Aorta (tissue), 5 donors: ENCODE measurements at places on chromosomes 2 and 18. TPM values are rescaled to one million over a fixed set of nuclear protein-coding genes. Genes with fewer than 3 reads are reported as not detected.

The MC4R gene
- not detected for total RNA-seq

The NPHP1 gene
- total RNA-seq, result 3.9 TPM

The NEMP2 gene
- 8.0 TPM for total RNA-seq

The CHRND gene
- not detected for total RNA-seq

The NEU4 gene
- not detected for total RNA-seq

The RESP18 gene
- not detected for total RNA-seq

The CASP10 gene
- total RNA-seq, result 8.1 TPM

The MALL gene
- 32.8 TPM for total RNA-seq

GRCh38 chr2:198695879-198696278 lies 761.9 kb downstream of the SATB2 start:
- DNase-seq, result no peak
- H3K4me1 ChIP-seq, result no peaks in the 10 kb centered on the region
- no peaks in the 10 kb centered on the region for H3K27me3 ChIP-seq
- H3K27ac ChIP-seq, result no peak overlapping the region
- no peaks in the 10 kb centered on the region for H3K36me3 ChIP-seq

GRCh38 chr2:165535471-165535870 lies 66.0 kb downstream of the CSRNP3 start:
- no peaks in the 10 kb centered on the region for H3K27me3 ChIP-seq
- no peaks in the 10 kb centered on the region for H3K36me3 ChIP-seq
- no peak overlapping the region for H3K4me3 ChIP-seq

GRCh38 chr2:30161929-30162706 lies 15.3 kb downstream of the YPEL5 start:
- no peak overlapping the region for H3K27ac ChIP-seq
- no peak overlapping the region for H3K4me3 ChIP-seq
- no peak for DNase-seq

- no peaks in the 10 kb centered on the region for H3K27me3 ChIP-seq
- no peak overlapping the region for H3K27ac ChIP-seq
- H3K36me3 ChIP-seq, result no peaks in the 10 kb centered on the region
- no peak for DNase-seq
These were observed 1199.7 kb downstream of the CNTNAP5 start for GRCh38 chr2:125224830-125225229.

DNA sequence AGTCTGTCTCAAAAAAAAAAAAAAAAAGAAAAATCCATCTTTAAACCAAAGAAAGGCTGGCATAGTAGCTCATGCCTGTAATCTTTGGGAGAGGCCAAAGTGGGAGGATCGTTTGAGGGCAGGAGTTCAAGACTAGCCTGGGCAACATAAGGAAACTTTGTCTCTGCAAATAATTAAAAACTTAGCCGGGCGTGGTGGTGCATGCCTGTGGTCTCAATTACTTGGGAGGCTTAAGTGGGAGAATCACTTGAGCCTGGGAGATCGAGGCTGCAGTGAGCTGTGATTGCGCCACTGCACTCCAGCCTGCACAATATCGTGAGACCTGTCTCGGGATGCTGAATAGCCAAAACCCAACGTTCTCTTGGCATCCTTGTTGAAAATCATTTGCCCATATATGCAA lies 6.1 kb downstream of the CNOT11 start:
- H3K27me3 ChIP-seq, result no peaks in the 10 kb centered on the region
- no peak overlapping the region for H3K4me3 ChIP-seq
- no peaks in the 10 kb centered on the region for H3K4me1 ChIP-seq

DNA sequence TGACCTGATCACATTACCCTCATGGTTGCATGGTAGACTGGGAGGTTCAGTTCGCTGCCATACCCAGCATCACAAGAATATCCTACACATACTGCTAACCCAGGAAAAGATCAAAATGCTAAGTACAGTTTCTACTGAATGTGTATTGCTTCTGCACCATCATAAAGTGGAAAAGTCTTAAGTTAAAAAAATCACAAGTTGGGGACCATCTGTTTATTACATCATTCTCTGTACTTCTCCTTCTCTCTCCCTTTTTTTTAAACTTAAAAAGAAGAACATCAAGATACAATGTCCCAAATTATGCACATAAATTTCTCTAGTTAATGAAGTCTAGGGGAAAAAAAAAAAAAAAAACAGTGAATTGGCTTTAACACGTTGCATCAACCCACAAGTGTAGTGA lies 43.3 kb downstream of the NBAS start:
- H3K27ac ChIP-seq, result no peak overlapping the region
- no peaks in the 10 kb centered on the region for H3K4me1 ChIP-seq
- no peak for DNase-seq
- peaks cover 4% of the 10 kb centered on the region for H3K36me3 ChIP-seq
- H3K4me3 ChIP-seq, result no peak overlapping the region

DNA sequence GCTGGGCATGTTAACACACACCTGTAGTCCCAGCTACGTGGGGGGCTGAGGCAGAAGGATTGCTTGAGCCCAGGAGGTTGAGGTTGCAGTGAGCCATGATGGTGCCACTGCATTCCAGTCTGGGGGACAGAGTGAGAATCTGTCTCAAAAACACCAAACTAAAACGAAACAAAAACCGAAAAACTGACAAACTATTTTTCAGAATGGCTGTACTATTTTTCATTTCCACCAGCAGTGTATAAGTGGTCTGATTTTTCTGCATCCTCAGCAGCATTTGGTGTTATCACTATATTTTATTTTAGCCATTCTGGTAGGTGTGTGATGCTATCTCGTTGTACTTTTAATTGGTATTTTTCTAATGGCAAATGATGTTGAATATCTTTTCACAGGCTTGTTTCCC lies 95.2 kb downstream of the PDCL3 start:
- no peak overlapping the region for H3K27ac ChIP-seq
- H3K4me3 ChIP-seq, result no peak overlapping the region
- no peak for DNase-seq
- no peaks in the 10 kb centered on the region for H3K4me1 ChIP-seq
- H3K27me3 ChIP-seq, result no peaks in the 10 kb centered on the region

GRCh38 chr2:80830891-80831290 lies 526.3 kb upstream of the LRRTM1 start:
- DNase-seq, result no peak
- H3K4me1 ChIP-seq, result no peaks in the 10 kb centered on the region
- no peaks in the 10 kb centered on the region for H3K36me3 ChIP-seq
- H3K27ac ChIP-seq, result no peak overlapping the region

- no peaks in the 10 kb centered on the region for H3K27me3 ChIP-seq
- H3K27ac ChIP-seq, result no peak overlapping the region
- H3K4me1 ChIP-seq, result no peaks in the 10 kb centered on the region
- H3K4me3 ChIP-seq, result no peak overlapping the region
- DNase-seq, result no peak
These were observed 8.2 kb downstream of the DPP4 start for GRCh38 chr2:162065767-162066166.

DNA sequence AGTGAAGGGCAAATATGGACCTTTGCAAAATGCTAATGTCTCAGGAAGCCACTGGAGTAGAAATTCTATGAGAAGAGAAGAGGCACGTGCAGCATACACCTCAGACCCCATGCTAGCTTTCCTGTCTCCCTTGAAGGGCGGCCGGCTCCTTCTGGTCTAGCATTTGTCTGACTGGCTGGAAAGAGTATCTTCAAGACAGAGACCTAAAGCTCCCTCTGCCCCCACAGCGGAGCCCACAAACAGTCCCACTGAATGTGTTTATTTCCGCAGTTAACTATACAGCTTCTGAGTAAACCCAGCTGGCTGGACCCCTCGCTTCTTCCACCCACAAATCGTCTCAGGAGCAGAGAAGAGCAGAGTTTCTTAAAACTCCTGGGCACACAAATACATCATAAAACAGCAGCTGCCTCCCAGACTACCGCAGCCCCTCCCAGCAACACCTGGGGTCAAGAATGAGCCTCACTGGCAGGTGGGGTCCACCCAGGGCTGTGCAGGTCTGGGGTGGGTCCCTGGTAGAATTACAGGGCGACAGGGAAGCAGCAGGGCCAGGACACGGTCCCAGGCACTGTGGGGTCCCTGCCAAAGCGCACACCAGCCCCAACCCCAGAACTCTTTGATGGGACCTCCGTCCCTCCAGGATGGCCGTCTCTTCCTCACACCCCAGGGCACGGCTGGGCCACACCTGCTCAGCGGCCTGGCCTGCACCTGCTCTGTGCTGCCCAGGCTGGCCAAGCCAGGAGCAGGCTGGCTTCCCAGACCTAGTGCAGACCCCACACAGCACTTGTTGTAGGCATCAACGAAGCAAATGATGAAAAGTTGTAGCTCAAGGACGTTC lies 103.8 kb downstream of the PXDN start:
- no peaks in the 10 kb centered on the region for H3K4me1 ChIP-seq
- no peaks in the 10 kb centered on the region for H3K27me3 ChIP-seq
- H3K27ac ChIP-seq, result no peak overlapping the region
- DNase-seq, result peak; percentile 37
- H3K36me3 ChIP-seq, result no peaks in the 10 kb centered on the region

GRCh38 chr2:135620198-135620597 lies 88.9 kb downstream of the R3HDM1 start:
- DNase-seq, result no peak
- no peak overlapping the region for H3K27ac ChIP-seq
- H3K4me3 ChIP-seq, result no peak overlapping the region
- no peaks in the 10 kb centered on the region for H3K36me3 ChIP-seq
- H3K27me3 ChIP-seq, result no peaks in the 10 kb centered on the region
- no peaks in the 10 kb centered on the region for H3K4me1 ChIP-seq

DNA sequence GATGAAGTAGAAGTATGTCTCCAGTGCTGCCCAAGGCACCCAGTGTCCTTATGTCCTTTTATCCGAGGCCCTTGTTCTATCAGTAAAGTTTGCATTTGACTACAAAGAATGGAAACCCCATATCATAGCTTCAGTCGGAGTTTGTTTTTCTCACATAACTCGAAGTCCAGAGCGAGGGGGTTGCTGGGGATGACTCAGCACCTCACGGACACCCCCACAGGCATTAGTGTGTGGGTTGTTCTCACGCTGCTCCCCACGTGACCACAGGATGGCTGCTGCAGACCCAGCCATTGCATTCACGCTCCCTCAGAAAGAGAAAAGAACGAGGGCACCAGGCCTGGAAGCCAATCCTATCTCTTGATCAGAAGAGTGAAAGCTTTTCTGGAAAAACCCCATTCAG lies 27.8 kb downstream of the SALL3 start:
- DNase-seq, result no peak
- no peak overlapping the region for H3K4me3 ChIP-seq
- H3K4me1 ChIP-seq, result no peaks in the 10 kb centered on the region

DNA sequence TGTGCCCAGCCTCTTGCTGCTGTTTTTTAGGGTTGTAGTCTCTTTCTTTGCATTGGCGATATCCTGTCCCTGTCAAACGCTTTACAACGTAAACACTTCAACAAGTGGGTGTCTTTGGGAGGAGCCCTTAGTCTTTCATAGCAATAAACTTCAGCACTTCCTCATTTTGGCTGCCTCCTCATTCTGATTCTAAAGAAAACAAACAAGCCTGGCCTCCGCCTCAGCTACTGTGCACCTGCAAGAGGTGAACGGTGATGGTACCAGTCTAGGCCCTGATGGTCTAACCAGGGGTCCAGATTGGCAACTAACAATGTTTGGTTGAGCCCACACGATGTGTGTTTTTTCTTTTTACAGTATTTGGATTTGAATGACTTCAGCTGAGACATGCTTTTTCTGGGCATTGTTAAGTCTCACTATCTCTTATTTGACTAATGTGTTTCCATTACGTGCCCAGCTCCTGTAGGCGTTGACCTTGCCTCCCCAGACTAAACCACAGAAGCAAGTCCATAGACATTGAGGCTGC lies 53.2 kb upstream of the CUL3 start:
- no peaks in the 10 kb centered on the region for H3K27me3 ChIP-seq
- no peaks in the 10 kb centered on the region for H3K36me3 ChIP-seq
- no peak for DNase-seq
- H3K4me3 ChIP-seq, result no peak overlapping the region
- H3K27ac ChIP-seq, result no peak overlapping the region

- no peaks in the 10 kb centered on the region for H3K36me3 ChIP-seq
- peak overlapping the region; percentile 31 for H3K27ac ChIP-seq
- H3K4me1 ChIP-seq, result no peaks in the 10 kb centered on the region
- no peaks in the 10 kb centered on the region for H3K27me3 ChIP-seq
- DNase-seq, result no peak
These were observed 18.9 kb downstream of the TWIST2 start for GRCh38 chr2:238866656-238867277.

GRCh38 chr2:233079953-233080835 lies 20.1 kb downstream of the INPP5D start:
- no peaks in the 10 kb centered on the region for H3K27me3 ChIP-seq
- no peak overlapping the region for H3K4me3 ChIP-seq
- no peak overlapping the region for H3K27ac ChIP-seq

GRCh38 chr2:149064856-149065630 lies 26.5 kb downstream of the LYPD6B start:
- no peak overlapping the region for H3K27ac ChIP-seq
- no peaks in the 10 kb centered on the region for H3K27me3 ChIP-seq

DNA sequence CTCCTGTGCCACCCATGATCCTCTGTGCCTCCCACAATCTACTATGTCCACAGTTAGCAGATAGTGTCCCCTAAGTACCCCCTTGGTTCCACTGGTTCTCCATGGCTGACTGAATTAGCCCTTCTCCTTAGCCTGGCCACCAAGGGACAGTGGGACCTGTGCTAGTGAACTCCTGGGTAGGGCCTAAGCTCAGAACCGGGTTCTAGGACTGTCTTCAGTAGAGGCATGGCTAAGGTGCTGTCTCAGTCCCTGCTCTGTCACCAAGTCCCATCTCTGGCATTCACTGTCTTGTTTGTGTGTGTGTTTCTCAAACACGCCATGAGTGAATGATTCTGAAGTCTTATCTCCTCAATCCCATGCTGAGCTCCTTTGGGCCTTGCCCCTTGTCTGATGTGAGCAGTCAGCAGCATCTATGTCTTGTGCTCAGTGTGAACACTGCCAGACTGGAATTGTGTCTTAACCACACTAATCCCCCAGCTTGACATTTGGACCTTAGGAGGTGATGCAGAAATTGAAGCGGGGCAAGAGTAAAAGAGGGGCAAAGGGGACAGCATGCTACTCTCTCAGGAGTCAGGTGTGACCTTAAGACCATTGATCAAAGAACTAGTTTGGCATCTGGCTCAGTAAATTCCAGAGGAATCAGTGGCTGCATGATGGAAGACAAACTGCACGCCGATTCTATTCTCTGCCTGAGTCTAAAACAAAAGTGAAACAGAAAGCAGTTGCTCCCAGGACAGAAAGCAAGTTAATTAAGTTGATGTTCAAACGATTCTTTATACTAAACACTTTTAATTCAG lies 190.5 kb downstream of the ALPK2 start:
- no peaks in the 10 kb centered on the region for H3K27me3 ChIP-seq
- no peak for DNase-seq
- H3K4me3 ChIP-seq, result no peak overlapping the region
- no peaks in the 10 kb centered on the region for H3K36me3 ChIP-seq

GRCh38 chr2:38113051-38113450 lies 37.1 kb upstream of the CYP1B1 start:
- no peak for DNase-seq
- H3K4me3 ChIP-seq, result no peak overlapping the region
- no peaks in the 10 kb centered on the region for H3K27me3 ChIP-seq
- H3K36me3 ChIP-seq, result no peaks in the 10 kb centered on the region
- H3K4me1 ChIP-seq, result no peaks in the 10 kb centered on the region

GRCh38 chr2:42147641-42148274 lies 21.4 kb upstream of the EML4 start:
- H3K4me3 ChIP-seq, result no peak overlapping the region
- no peak for DNase-seq
- H3K4me1 ChIP-seq, result peaks cover 2% of the 10 kb centered on the region
